Neural crest cell (in vitro differentiated cells): ENCODE measurements at places on chromosomes 6 and 20. TPM values are rescaled to one million over a fixed set of nuclear protein-coding genes. Genes with fewer than 3 reads are reported as not detected.

The NUP43 gene
- total RNA-seq = 67.2 and 73.3 TPM in 2 replicates

The MPIG6B gene
- not detected in 2 replicates for total RNA-seq

The PPP1R16B gene
- 0.30 and 0.57 TPM in 2 replicates for total RNA-seq

The GSTA3 gene
- not detected in 2 replicates for total RNA-seq

The RPRD1B gene
- 40.1 and 41.1 TPM in 2 replicates for total RNA-seq

The CDS2 gene
- total RNA-seq = 55.7 and 56.3 TPM in 2 replicates

The DDX43 gene
- not detected in 2 replicates for total RNA-seq

The MCCD1 gene
- total RNA-seq = not detected in 2 replicates

- DNase-seq = no peak
Measured at GRCh38 chr20:341682-342081, 5.2 kb upstream of the NRSN2 start.

- no peak for DNase-seq
Measured at GRCh38 chr20:45301824-45302271, 4.8 kb upstream of the RBPJL start.

GRCh38 chr6:15930207-15930606 lies 198.7 kb upstream of the MYLIP start:
- DNase-seq = no peak

DNA sequence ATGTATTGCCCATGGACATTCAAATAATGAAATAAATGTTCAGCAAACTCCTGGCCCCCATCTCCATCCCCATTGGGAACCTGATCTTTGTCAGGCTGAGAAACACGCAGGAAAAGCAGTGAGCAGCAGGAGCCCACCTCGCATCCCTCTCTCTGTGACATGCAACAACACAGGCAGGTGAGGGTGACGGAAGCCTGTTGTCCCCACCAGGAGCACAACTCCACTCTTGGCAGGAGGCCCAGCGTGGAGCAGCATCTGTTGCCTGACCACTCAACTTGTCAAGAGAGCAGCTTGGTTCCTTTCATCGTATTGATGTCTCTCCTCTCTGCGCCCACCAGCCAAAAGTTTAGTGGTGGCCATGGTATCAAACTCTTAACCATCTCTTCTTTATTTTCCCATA lies 586.9 kb upstream of the ARID1B start:
- no peak for DNase-seq

GRCh38 chr20:17856837-17857605 lies 111.6 kb downstream of the SNX5 start:
- no peak for DNase-seq

DNA sequence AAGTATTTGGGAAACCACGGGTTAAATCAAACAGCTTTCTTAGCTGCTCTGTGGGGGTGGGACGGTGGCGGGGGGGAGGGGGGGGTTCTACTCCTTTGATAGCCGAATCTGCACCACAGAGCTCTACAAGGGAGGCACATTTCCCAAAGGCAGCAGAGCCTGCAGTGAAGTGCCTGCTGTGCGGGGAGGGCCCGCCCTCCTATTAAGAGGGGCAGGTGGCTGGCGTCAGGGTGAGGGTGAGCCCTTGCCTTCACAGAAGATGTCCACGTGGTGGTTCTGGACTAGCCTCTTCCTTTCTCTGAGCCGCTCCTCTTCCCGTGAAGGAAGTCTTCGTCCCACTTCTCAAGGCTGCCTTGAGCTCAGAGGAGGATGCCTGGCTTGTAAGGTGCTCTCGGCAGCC lies 174.9 kb upstream of the THBS2 start:
- no peak for DNase-seq

DNA sequence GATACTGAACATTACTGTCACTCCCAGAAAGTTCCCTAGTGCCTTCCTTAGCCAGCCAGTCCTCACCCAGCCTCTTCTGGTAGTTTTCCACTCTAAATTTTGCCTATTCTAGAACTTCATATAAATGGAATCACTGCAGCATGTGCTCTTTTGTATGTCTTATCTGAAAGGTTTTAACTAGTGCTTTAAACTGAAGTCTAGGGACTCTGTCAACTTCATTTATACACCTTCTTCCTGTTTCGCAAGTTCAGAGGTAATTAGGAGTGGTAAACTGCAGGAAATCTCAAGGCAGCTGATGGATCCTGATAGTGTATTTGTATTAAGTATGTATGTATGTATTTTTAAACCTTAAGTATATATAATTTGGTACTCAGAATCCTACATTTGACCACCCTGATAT lies 94.3 kb downstream of the TCP11 start:
- DNase-seq = no peak

DNA sequence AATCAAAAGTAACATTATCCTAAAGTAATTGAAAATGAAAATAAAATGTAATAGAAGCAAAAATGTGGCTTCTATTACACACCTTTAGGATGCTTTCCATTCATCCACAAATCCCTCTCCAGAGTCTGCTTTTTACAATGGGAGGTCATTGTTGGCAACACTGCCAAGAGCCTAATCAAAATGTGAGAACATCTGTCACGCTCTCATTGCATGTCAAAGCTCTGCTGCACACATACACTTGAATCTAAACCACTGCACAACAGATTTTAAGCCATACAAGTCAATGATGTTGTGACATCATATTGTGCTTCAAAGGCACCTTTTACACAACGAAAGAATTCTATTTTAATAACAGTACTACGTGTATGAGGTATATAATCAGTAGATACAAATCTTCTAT lies 82.1 kb downstream of the PREP start:
- no peak for DNase-seq

DNA sequence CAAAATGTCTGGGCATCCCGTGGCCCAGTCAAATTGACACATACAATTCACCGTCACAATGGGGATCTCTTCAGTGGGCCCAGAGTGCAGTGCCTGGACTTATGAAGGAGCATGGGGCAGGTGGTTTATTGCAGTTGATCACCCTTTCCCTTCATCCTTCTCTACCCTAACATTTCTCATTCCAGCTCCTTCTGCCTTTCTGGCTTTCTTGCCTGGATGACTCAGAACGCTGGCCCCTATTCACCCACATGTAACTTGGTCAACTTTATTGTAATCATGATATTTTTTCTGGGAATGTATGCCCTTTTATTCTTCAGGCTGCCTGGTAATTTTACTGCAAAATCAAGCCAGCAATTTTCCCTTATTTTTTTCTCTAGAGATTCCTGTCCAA lies 179.9 kb upstream of the DTNBP1 start:
- DNase-seq = no peak

DNA sequence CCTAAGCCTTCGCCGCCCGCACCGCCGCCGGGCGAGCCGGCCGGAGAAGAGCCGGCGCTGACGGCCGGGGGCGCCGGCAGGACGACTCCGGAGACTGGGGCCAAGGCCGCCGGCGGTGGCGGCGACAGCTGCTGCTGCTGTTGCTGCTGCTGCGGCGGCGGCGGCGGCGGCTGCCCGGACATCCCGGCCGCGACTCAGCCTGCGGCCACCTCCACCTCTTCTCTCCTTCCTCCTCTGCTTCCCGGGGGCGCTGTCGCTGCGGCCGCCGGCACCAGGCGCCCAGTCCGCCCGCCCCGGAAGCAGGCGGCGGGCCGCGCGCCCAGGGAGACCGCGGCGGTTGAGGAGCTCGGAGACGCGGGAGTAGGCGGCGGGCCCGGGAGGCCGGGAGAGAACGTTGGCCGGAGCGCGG lies 307 bp downstream of the RANBP9 start:
- no peak for DNase-seq

GRCh38 chr6:78483553-78484197 lies 383.7 kb upstream of the IRAK1BP1 start:
- DNase-seq = no peak

GRCh38 chr6:35485402-35485877 lies 11.4 kb downstream of the TEAD3 start:
- DNase-seq = no peak

DNA sequence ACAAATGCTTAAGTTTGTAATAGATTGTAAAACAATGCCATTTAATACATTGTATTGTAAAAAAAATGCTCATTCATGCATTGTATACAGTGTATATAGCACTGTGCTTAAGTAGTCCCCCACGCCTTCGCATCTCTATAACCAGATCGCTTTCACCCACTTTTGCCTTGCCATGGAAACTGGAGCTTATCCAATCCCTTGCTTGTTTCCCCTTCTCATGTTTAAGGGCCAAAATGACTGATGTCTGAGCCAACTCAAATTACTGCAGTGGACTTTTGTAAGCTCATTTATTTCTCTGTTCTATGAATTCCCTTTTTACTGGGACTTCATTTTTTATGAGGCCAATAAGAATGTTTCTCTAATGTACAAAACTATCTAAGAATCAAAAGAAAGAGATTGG lies 730.9 kb upstream of the GJE1 start:
- no peak for DNase-seq

- DNase-seq = no peak
Measured at GRCh38 chr6:127547904-127548649, 28.9 kb upstream of the C6orf58 start.

DNA sequence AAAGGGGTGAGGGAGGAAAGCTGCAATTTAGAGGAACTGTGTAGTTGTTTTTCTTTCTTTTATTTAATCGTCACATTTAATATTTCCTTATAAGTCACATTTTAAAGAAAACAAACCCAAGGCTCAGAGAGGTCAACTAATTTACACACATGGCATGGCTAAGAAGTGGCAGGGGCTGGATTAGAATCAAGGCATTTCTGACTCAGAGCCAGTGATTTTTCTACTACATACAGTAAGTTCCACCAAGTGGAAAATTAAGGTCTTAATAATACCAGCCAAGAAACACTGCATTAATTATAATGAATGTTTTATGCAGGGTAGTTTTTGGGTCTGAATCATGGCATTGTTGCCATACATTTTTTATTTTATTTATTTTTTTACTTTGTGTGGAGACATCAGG lies 607.7 kb upstream of the CITED2 start:
- DNase-seq = no peak

DNA sequence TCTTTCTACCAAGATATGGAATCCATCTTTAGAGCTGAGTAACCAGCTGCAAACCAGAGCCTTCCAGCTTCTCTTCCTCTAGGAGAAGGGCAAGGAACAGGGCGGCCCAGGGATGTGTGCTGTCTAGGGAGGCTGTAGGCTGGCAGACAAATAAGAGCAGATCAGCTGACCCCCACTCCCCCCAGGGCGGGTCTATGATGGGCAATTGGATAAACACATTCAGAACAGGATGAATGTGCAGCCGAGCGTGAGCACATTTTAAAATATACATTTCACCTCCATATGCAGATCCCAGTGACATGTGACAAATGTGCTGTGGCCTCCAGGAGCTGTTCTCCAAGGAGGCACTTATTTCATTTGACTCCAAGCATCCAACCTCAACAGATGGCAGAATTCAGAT lies 580.1 kb downstream of the PTPRT start:
- DNase-seq = no peak

DNA sequence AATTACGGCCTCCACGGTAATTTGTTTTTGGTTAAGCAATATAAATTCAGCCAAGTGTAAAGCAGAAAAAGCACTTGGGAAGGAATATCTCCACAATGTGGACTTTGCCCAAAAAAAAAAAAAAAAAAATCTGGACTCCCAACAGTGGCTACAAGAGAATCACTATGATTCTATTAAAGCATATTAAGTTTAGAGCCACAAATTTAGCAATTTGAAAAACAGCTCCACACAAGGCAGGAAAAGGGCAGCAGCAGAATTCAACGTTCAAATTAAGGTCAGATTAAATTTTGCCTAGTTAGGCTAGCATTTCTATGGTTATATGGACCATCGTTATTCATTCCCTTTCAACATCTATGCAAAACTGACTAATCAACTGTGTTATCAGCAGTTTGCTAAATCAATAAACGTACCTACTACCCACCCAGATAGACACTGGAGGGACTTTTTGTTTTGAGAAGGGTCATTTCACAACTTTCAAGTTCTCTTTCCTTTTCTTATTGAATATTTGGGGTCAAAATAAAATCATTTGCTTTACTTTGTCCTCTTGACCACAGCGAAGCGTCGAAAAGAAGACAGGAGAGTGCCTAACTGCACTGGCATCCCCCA lies 1.0 kb downstream of the MCM9 start:
- DNase-seq = no peak
